ENCODE measurements at places on chromosomes 3 and 15.

- ATAC-seq, result no peak
Measured at GRCh38 chr15:90181776-90182175, 19.4 kb upstream of the SEMA4B start.

- ATAC-seq, result no peak
Measured at GRCh38 chr15:78768531-78769408, 42.5 kb downstream of the ADAMTS7 start.

- ATAC-seq, result peak; percentile 23
Measured at GRCh38 chr3:129068291-129068886, 7.8 kb downstream of the GP9 start.

GRCh38 chr15:33142708-33143107, 51.8 kb downstream of the FMN1 start:
- ATAC-seq, result no peak

DNA sequence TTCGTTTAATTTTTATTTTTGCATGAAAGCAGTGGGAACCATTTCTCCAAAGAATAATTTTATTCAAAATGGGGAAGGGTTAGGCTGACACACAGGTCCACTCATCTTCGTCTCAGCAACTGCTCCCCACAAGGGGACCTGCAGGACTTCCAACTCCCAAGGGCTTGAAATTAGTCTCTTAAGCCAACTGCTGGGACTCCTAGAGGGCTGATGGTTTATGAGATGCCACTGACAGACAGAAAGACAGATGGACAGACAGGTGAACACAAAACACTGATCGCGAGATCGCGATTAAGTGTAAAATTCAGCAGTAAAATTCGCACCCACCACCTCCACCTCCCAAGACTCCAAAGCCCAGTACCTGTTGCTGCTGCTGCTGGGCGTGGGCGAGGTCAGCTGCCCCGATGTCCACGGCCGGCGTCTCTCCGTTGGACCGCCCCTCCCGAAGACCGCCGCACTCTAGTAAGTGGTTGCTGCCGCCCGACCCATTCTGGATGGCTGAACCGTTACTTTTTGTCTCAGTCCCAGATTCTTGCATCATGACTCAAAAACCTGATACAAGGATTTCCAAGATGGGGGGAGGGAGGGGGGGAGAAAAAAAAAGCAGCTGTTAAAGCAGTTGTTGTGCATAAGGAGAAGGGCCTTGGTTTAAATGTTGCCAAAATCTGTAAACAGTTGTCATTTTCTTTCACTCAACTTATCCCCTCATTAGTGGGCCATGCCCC, 385.5 kb downstream of the FOXP1 start:
- ATAC-seq, result no peak

DNA sequence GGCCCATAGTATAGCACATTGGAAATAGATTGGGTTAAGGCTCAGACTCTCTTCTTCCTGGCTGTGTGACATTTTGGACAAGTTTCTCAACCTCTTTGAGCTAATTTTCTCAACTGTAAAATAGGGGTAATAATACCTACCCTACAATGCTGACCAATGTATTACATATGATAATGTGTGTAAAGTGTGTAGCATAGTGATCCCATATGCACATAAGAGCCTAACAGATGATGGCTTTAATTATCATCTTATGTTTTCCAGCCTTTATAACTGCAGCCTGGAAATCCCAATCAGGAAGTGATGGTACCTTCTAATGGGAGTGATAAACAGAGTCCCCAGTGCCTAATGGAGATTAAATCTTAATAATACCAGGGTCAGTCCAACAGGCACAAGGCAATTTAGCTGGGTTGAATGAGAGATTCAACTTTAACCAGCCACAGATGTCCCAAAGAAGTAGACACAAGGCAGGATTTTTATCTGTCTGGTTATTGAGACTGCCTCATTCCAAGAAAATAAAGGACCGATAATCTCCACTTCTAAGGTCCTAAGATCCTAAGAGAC, 12.0 kb downstream of the ADAMTS9 start:
- ATAC-seq, result peak; percentile 51

DNA sequence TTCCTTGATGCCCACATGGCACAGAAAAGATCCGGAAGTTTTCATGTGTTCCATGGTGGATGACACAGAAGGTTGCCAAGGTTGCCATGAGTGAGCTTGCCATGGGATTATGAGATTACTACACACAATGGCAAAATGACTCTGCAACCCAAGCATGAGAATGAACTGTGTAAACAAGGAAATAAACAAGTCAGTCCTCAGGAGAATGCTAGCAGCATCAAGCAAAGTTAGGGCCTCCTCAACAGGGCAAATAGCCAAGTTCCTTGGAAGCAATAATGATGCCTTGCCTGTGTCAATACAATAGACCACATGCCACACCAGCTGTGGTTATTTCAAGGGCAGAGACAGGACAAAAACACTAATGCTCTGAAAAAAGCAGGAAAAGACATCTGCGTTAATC, 41.8 kb downstream of the AQR start:
- peak; percentile 28 for ATAC-seq

DNA sequence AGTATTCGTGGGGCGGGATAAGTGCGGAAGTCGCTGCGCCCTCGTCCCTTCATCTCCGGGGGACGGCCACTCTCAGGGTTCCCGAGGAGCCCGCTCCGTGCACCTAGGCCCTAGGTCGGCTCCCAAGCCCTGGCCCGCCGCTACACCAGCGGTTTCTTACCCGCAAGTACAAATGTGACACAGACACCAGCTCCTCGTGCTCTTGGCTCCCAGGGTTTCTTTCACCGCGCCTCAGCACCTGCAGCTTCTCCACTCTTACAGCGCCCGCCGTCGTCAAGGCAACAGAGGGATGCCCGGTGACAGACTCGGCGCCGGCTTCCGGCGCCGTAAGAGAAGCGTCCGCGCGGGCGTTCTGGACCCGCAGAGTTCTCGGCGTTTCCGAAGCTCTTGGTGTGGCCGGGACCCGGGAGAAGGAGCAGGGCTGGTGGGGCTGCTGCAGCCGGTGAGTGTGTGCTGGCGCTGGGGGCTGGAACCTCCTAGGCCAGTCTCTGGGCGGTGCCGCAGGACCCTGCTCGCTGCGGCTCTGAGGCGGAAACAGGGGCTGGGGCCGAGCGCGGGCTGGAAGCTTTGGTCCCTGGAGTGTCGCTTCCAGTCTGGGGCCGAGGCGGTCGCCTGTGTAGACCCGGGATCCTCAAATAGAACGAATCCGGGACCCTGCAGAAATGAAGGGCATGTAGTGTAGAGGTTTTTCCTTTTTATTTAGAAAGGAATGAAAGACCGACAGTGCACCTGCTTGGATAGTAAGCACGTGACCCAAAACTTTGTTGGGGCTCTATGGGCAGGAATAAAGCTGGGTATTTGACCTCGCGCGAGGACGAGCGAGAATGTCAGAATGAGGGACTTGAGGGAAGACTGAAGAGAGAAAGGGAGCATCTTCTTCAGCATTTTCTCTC, 155.4 kb upstream of the GOLGA6L4 start:
- ATAC-seq, result peak; percentile 94

GRCh38 chr3:106025151-106025722, 156.4 kb upstream of the CBLB start:
- ATAC-seq, result no peak

GRCh38 chr3:131903988-131904415, 130.8 kb downstream of the CPNE4 start:
- ATAC-seq, result no peak

- no peak for ATAC-seq
Measured at GRCh38 chr3:152508705-152509104, 240.0 kb downstream of the MBNL1 start.

DNA sequence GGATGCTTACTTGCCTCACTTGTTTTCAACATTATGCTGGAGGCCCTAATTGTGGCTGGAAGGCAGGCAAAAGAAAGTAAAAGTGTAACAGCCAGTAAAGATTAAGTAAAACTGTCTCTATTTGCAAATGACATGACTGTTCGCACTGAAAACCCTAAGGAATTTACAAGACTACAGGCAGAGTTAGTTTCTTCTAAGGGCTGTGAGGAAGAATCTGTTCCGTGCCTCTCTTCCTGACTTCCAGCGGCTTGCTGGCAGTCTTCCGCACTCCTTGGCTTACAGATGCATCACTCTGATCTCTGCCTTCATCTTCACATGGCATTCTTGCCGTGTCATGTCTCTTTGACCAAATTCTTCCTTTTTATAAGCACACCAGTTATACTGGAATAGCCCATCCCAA, 86.1 kb downstream of the DLG1 start:
- no peak for ATAC-seq

DNA sequence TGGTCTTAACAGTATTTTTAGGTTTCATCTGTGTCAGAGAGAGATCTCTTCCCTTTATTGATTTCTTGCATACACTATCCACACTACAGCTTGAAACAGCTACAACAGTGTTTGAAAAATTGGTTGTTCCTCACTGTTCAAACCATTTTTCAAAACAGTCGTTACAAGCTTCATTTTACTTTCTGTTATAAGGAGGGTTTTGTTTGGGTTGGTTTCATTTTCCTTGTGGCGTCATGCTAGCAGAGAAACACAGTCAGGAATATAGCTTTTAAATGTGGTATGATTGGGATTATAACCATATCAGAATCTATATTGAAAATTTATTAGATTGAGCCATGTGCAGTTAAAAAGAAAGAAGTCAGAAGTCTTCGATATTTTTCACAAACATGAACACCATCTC, 400.6 kb downstream of the ZBTB20 start:
- no peak for ATAC-seq

GRCh38 chr3:31176045-31176444, 281.6 kb upstream of the GADL1 start:
- no peak for ATAC-seq

- no peak for ATAC-seq
Measured at GRCh38 chr3:148535001-148535400, 162.7 kb upstream of the AGTR1 start.

DNA sequence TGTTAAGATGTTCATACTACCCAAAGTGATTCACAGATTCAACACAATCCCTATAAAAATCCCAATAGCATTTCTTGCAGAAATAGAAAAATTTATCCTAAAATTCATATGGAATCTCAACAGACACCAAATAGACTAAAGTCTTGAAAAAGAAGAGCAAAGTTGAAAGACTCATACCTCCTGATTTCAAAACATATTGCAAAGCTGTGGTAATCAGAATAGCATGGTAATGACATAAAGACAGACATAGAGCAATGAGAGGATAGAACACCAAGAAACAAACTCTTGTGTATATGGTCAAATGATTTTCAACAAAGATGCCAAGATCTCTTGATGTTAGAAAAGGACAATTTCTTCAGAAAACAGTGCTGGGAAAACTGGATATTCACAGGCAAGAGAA, 8.3 kb downstream of the GLB1 start:
- no peak for ATAC-seq

Data from motor neuron (in vitro differentiated cells).